Brain microvascular endothelial cell (primary cell): ENCODE measurements at places on chromosomes 3 and 15.
A peak's percentile ranks its signal among the peaks of the same experiment; 100 is the strongest.

DNA sequence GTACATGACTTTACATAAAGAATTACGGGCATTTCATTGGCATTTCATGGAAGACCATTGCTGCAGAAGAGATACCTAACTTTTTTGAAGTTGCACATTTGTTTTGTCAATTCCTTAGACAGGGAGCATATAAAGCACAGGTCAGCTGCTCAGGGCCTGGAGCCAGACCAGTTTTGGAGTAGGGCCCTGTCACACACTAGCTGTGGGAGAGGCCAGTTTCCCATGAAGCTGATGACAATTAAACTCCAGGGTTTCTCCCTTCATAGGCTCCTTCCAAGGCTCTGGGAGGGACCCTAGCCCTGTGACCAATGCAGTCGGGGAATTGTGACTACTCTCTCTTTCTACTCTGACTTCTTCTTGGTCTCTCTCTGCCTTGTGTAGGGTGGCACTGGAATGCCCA, 107.3 kb upstream of the SELENOK start:
- no peak for DNase-seq

DNA sequence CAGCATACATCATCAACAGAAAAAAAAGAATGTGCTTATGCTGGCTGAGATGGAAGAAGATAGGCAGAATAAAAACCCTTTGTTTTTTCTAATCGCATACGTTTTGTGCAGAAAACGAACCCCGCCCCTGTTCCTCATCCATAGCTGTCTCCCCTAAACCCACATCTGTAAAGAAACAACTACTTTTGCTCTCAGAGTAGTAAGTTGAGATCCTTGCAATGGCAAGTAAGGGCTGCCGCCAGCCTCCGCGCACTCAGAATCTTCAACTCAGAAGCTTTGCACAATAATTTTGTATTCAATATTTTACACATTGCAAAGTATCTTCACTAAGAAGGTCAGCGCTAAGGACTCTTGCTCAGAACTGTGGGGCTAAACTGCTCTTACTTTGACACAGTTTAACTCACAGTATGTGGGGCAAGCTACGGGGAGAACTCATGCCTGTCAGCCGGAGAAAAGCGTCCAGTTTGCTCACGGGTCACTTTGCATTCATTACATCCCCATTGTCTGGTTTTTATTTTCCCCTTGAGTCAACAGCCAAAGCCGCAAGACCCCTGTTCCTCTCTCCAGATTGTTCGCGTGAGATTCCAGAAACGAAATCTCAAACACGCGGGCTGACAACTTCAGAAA, 1.0 kb downstream of the LYSMD4 start:
- no peak for DNase-seq

DNA sequence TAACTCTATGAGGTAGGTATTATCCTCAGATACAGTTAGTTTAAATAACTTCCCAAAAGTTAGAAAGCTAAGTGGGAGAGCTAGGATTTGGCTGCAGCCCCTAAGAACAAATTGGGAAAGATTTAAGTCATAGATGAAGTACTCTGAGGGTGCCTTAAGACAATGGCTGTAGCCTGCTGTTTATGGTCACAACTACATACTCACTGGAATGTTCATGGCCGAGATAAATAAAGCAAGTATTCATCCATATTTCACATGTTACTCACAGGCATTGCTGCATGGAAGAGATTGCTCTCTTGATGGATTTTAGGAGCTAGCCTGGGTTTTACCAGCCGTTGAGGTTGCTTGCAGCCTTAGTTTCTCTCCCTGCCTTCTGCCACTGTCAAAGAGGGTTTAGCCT, 145.0 kb downstream of the CMSS1 start:
- peak; percentile 71 for DNase-seq

- DNase-seq, result no peak
Observed at GRCh38 chr15:67670647-67671305, 128.3 kb downstream of the MAP2K5 start.

DNA sequence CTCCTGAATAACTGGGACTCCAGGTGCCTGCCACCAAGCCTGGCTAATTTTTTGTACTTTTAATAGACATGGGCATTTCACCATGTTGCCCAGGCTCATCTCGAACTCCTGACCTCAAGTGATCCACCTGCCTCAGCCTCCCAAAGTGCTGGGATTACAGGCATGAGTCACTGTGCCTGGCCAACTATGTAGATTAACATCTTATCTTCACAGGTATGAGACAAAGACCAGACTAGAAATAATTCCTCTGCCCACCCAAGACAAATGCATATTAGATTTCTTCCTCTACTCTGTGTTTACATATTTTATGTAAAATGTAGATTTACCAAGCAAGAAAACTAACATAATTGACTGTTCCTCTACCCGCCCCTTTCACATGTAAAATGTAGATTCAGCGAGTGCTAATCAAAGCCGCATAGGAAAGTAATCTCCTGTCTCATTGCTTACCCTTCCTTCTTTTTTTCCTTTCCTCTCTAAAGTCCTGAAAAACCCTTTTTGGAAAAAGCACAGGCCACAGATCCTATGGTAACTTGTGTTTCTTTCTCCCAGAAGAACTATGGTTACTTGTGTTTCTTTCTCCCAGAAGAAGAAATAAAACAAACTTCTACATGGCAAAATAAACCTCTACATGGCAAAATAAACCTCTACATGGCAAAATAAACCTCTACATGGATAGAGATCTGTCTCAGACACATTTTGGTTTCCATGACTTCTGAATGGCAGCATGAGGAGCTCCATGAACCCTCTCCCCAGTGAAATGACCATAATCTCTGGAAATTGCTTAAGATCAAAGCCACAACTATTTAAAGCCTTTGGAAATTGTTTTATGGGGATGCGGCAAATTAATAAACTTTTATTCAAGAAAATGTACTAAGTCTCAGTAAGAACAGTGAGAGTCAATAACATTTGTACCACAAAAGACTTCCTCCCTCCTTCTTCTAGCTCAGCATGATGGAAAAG, 9.1 kb upstream of the ABHD2 start:
- no peak for DNase-seq

- DNase-seq, result peak; percentile 82
Observed at GRCh38 chr3:8555113-8555661, 53.6 kb downstream of the LMCD1 start.

GRCh38 chr3:44208086-44208485, 33.6 kb upstream of the TOPAZ1 start:
- DNase-seq, result no peak

DNA sequence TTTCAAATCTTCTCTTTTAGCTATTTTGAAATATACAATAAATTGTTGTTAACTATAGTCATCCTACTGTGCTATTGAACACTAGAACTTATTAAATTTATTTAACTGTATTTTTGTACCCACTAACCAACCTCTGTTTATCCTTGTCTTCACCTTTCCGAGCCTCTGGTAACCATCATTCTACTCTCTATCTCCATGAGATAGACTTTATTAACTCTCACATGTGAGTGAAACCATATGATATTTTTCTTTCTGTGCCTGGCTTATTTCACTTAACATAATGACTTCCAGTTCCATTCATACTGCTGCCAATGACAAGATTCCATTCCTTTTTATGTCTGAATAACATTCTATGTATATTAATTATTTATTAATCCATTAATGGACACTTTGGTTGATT, 15.8 kb upstream of the SLC15A2 start:
- no peak for DNase-seq

GRCh38 chr15:79209690-79210089, 72.8 kb upstream of the ANKRD34C start:
- no peak for DNase-seq

DNA sequence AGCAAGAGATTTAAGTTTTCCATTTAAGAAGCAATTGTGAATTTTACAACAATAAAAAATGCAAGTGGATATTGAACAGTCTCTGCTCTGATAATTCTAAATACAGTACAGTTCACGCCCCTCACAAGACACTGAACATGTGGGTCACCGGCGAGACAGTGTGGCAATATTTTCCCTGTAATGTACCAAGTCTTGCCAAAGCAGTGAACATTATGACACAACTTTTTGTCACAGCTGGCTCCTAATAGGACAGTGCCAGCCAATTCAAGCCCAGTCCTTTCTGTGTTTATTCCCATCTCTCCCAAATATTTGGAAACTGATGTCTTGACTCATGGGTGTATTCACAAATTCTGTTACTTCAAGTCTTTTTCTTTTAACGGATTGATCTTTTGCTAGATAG, 62.3 kb downstream of the PPARG start:
- DNase-seq, result no peak

- peak; percentile 51 for DNase-seq
Observed at GRCh38 chr3:108489776-108490175, 20.6 kb downstream of the MYH15 start.

GRCh38 chr3:101066711-101067129, 73.5 kb upstream of the ABI3BP start:
- peak; percentile 40 for DNase-seq

DNA sequence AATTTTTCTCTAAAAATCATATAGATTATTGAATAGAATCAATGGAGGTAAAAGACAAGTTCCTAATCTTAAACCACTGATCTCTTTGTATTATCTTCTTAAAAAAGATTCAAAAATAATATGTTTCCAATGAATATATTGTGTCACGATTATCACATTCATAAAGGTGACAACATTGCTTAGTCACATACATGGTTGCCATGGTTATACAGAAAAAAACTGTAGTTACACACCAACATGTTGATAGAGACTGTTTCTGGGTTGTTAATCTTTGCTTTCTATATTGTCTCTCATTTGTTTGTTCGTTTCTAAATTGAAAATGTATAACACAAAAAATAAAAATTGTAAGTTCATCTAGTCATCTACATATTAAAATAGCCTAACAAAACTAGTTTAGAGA, 376.0 kb upstream of the ALCAM start:
- no peak for DNase-seq

DNA sequence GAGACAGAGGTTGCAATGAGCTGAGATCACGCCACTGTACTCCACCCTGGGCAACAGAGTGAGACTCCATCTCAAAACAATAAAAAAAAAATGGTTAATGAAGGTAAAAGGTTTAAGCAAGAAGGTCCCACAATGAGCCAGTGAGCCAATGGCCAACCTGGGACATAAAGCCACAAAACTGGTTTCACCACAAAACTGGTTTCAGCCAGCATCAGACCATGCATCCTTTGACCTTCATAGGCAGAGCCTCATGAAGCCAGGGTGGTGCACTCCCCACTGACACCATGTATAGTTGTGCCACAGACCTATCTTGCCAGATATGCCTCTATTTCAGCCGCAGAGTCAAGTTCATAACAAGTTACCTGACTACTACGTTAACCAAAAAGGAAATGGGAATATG, 41.9 kb downstream of the SCAP start:
- no peak for DNase-seq

- no peak for DNase-seq
Observed at GRCh38 chr15:89035150-89035549, 53.1 kb upstream of the ABHD2 start.

GRCh38 chr3:45499529-45499928, 95.0 kb upstream of the LIMD1 start:
- DNase-seq, result no peak

GRCh38 chr3:50390508-50391224, 31.3 kb upstream of the TMEM115 start:
- DNase-seq, result no peak

- DNase-seq, result peak; percentile 66
Observed at GRCh38 chr3:41202834-41203345, 3.6 kb downstream of the CTNNB1 start.

DNA sequence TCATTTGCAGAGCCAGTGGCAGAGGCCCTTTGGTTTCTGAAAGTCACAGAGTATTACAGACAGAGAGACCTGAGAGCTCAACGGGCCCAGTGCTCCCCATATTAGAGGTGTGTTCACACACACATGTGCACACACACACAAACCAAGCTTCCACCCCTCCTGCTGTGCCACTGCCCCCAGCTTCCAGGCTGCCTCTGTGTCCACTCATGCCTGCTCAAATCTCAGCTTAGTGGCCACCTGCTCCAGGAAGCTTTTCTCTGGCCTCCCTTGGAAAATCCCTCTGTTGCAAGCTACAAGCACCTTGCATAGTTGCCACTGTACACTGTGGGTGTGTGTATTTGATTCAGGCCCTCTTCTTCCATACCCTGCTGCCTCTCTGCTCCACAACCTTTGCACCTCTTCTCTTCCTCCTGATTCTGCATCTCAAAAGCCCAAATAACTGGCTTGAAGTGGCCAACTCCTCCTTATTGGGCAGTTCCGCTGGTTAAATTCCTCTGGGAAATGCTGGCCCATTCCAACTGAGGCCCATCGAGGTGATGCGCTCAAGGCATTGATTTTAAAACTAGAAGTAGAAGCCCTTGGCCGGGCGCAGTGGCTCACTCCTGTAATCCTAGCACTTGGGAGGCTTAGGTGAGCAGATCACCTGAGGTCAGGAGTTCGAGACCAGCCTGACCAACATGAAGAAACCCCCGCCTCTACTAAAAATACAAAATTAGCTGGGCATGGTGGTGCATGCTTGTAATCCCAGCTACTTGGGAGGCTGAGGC, 23.0 kb downstream of the MESD start:
- DNase-seq, result no peak

- DNase-seq, result no peak
Observed at GRCh38 chr3:74045000-74045399, 420.3 kb upstream of the PDZRN3 start.

- DNase-seq, result no peak
Observed at GRCh38 chr3:196517162-196517800, 2.1 kb upstream of the SMCO1 start.

DNA sequence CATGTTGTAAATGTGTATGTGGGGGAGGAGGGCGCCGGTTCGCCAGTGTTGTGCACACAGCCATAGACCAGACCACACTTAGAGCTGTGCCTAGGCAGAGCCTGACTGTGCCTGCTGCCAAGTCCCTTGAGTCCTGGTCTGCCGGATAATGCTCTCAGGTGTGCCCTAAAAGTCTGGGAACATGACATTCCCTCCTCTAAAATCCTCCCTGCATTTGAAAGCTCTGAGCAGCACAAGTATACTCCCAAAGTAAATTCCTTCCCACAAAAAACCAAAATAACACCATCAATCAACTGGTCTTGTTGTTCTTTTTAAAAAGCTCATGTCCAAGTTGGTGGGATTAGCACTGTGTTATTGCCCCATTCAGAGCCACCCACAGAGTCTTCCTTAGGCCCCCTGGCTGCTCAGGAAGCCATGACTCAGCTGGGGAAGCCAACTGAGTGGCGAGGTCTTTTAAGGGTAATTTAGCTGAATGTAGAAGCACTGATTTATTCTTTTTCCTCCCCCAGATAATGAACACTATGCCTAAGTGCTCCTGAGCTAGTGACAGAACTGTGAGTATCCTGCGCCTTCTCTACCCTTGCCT, 147.8 kb upstream of the MCTP2 start:
- DNase-seq, result peak; percentile 64

DNA sequence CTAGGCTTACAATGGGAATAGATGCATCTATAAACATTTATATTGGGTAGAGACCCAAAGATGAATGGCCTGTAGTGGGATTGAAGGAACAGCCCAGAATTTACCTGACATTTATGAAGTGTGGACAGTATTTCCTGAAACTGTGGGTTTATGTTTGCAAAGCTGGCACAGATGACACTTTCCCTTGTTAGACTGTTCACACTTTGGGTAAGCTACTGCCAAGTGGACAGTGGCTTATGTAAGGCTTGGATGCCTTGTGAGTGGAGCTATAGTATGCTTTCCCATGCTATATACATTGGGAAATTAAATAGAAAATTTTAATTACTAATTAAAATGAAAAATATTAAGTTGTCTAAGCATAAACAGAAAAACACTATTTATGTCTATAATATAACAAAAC, 48.5 kb downstream of the STARD9 start:
- DNase-seq, result no peak
